H1 (cell line): ENCODE measurements at places on chromosomes 3 and 15.

- no peaks in the 10 kb centered on the region for H3K27me3 ChIP-seq
- H3K27ac ChIP-seq, result no peak overlapping the region
- DNase-seq, result no peak
- H3K36me3 ChIP-seq, result no peaks in the 10 kb centered on the region
- no peak overlapping the region for H3K4me3 ChIP-seq
- H3K4me1 ChIP-seq, result no peaks in the 10 kb centered on the region
Measured at GRCh38 chr3:2889736-2890135, 220.4 kb downstream of the IL5RA start.

- H3K27ac ChIP-seq, result no peak overlapping the region
- no peaks in the 10 kb centered on the region for H3K36me3 ChIP-seq
- no peak overlapping the region for H3K4me3 ChIP-seq
- DNase-seq, result no peak
- peaks cover 3% of the 10 kb centered on the region; the same call in 1 of the 2 replicates for H3K27me3 ChIP-seq
- peaks cover 3% of the 10 kb centered on the region; the same call in 1 of the 2 replicates for H3K4me1 ChIP-seq
Measured at GRCh38 chr3:58214484-58215316, 3.9 kb upstream of the DNASE1L3 start.

- H3K4me1 ChIP-seq, result no peaks in the 10 kb centered on the region
- no peak for DNase-seq
- no peaks in the 10 kb centered on the region for H3K27me3 ChIP-seq
- H3K36me3 ChIP-seq, result no peaks in the 10 kb centered on the region
- H3K27ac ChIP-seq, result no peak overlapping the region
Measured at GRCh38 chr3:129068291-129068886, 7.8 kb downstream of the GP9 start.

- H3K27ac ChIP-seq, result no peak overlapping the region
- DNase-seq, result no peak
- peaks cover 3% of the 10 kb centered on the region for H3K4me1 ChIP-seq
- H3K27me3 ChIP-seq, result no peaks in the 10 kb centered on the region
- H3K36me3 ChIP-seq, result no peaks in the 10 kb centered on the region
Measured at GRCh38 chr3:47385796-47386195, 5.0 kb downstream of the PTPN23 start.

GRCh38 chr3:136667081-136667480, 85.1 kb downstream of the STAG1 start:
- no peak overlapping the region for H3K4me3 ChIP-seq
- no peaks in the 10 kb centered on the region for H3K36me3 ChIP-seq

- H3K27me3 ChIP-seq, result no peaks in the 10 kb centered on the region
- no peak for DNase-seq
- H3K36me3 ChIP-seq, result no peaks in the 10 kb centered on the region
- no peak overlapping the region for H3K27ac ChIP-seq
- no peak overlapping the region for H3K4me3 ChIP-seq
Measured at GRCh38 chr15:58010983-58011382, 54.5 kb downstream of the ALDH1A2 start.

GRCh38 chr15:27260523-27260922, 289.5 kb downstream of the GABRG3 start:
- H3K4me1 ChIP-seq, result peaks cover 4% of the 10 kb centered on the region; the same call in 1 of the 2 replicates
- no peak overlapping the region for H3K27ac ChIP-seq
- no peaks in the 10 kb centered on the region; the same call in 1 of the 2 replicates for H3K27me3 ChIP-seq
- no peak overlapping the region for H3K4me3 ChIP-seq
- no peak for DNase-seq
- no peaks in the 10 kb centered on the region for H3K36me3 ChIP-seq
